GM12878 (cell line): ENCODE measurements at places on chromosomes 5 and 9. TPM values are rescaled to one million over a fixed set of nuclear protein-coding genes. Genes with fewer than 3 reads are reported as not detected.

The CCL19 gene
- not detected in 2 replicates for total RNA-seq

The TSLP gene
- not detected in 2 replicates for total RNA-seq

DNA sequence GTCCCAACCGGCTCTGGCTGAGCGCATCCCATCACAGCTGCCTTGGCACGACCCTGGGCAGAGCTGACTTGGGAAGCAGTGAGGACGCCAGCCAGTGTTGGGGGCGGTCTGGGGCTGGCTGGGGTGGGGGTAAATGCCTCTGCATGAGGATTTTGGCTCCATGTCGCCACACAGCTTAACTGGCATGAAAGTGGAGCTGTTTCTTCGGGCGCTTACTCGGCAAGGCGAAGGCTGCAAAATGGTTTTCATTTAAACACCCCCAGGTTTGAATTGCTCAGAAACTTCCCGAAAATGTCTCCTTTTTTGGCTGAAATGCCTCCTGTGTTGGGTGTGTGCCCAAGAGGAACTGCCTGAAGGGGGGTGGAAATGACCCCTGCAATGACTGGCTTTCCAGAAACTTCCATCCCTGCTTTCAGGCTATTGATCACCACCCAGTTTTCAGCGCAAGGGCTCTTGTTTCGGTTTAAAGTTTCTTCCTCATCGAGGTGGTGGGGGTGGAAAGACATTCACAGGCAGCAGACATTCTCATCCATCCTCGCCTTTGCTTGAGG is 38.3 kb downstream of the PTGES start:
- H3K36me3 ChIP-seq = no peaks in the 10 kb centered on the region
- no peak overlapping the region for H3K27ac ChIP-seq
- no peak overlapping the region for H3K4me3 ChIP-seq
- H3K4me1 ChIP-seq = no peaks in the 10 kb centered on the region
- H3K27me3 ChIP-seq = no peaks in the 10 kb centered on the region; the same call in 1 of the 2 replicates
- no peak for DNase-seq

- no peaks in the 10 kb centered on the region for H3K36me3 ChIP-seq
- no peak for DNase-seq
- H3K27ac ChIP-seq = no peak overlapping the region
- no peak overlapping the region for H3K4me3 ChIP-seq
- H3K27me3 ChIP-seq = no peaks in the 10 kb centered on the region
- H3K4me1 ChIP-seq = no peaks in the 10 kb centered on the region
These were observed 483.2 kb upstream of the C9orf72 start for GRCh38 chr9:28056466-28056865.

DNA sequence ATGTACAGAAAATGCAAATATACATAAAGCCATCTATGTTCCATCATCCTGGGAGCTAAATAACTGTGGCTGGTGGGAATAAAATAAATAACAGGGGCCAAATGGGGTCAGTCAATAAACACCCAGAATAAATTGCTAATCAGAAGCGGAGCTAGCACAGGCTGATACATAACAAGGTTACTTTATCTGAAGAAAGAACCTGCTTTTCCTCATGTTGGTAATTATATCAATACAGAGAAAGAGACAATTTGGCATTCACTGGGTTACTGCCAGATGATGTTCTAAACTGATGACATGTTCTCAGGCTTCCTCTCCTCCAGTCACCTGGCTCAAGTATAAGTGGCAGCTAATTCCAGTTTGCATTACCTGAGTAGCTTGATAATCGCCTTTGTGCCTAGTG is 144.9 kb upstream of the CD180 start:
- no peak for DNase-seq
- H3K4me1 ChIP-seq = no peaks in the 10 kb centered on the region
- no peaks in the 10 kb centered on the region for H3K36me3 ChIP-seq
- H3K27me3 ChIP-seq = no peaks in the 10 kb centered on the region
- no peak overlapping the region for H3K4me3 ChIP-seq

- no peaks in the 10 kb centered on the region for H3K27me3 ChIP-seq
- H3K4me1 ChIP-seq = peaks cover 29% of the 10 kb centered on the region
- H3K27ac ChIP-seq = peak overlapping the region; percentile 80
- DNase-seq = no peak
These were observed 682 bp downstream of the MAN1B1 start for GRCh38 chr9:137087409-137087925.

DNA sequence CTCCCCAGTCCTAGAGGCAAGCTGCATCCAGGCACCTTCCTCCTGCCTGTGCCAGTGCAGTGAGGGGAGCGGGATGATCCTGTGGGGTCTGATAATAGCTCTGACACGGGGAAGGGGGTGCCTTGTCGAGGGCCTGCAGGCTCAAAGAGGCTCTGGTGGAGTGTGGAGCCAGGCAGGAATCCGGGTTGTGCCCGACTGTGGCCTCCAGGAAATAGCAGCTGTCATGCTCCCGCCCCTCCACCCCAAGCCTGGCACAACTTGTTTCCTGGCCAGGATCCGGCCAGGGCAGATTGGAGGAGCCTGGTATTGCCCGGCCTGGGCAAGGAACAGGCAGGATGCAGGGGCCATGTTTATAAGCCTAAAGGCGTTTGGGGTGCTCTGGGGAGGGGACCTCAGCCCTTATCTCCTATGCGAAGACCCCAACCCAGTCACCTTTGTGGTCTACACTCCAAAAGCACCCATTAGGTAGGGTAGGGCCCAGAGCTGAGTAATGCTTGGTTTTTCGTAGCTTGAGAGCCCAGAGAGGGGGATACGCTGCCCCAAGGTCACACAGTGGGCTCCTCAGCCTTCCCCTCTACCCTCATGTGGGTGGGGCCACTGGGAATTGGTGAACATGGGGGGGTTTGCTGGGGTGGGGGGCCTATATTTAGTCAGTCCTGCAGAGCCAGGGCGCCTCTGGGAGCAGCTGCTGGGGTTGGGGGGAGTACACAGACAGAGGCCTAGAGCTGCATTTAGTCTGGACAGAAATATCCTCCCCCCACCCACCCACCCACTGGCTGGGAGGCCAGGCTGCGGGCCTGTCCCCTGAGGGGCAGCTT is 12.2 kb downstream of the CXXC5 start:
- no peaks in the 10 kb centered on the region for H3K27me3 ChIP-seq
- no peak for DNase-seq
- H3K36me3 ChIP-seq = peaks cover 13% of the 10 kb centered on the region
- H3K27ac ChIP-seq = peak overlapping the region; percentile 80

DNA sequence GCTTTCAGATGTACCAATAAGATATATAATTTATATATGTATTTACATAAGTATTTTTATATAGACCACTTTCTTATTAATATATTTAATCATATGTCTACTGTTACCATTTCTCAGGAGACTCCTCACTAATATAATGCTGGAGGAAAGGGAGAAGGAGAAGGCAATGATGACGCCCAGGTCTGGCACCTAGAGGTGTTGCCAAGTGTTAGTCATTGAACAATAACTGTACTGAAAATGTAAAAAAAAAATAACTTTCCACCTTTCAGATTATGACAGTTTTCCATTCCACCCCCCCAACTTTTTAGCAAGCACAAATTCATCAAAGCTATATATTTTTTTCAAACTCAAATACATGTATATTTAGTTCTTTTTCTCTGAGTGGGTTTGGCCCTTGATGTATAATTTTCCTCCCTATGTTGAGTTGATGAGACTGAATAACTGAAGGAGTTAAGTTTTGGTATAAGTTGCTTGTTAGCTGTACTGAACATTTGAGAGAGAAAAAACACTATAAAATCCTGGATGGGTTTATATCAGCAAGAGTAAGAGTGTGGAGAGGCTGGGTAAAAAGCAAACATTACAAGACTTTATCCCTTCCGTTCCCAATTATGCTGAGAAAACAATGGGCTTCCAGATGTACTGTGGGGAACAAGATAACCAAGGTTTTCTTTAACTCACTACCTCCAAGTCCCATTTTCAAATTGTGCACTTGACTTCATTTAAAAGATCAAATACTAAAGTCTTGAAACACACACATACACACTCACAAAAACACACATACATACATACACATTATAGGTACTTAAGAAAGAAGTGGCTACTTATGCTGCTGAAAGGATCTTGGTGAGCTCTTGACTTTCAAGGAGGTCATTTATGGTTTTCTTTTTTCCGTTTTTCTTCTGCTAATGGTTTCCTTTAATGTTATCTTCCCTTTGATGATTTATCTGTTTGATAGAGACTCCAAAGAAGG is 142.8 kb upstream of the IFNE start:
- DNase-seq = no peak
- H3K36me3 ChIP-seq = no peaks in the 10 kb centered on the region
- H3K4me3 ChIP-seq = no peak overlapping the region
- H3K27ac ChIP-seq = no peak overlapping the region

- no peak overlapping the region for H3K4me3 ChIP-seq
- H3K4me1 ChIP-seq = peaks cover 40% of the 10 kb centered on the region
- H3K36me3 ChIP-seq = 0 out of 2 replicates have a peak, but pooled peaks cover 2% of the 10 kb centered on the region
These were observed 56.7 kb downstream of the HSPA4 start for GRCh38 chr5:133108481-133108921.

DNA sequence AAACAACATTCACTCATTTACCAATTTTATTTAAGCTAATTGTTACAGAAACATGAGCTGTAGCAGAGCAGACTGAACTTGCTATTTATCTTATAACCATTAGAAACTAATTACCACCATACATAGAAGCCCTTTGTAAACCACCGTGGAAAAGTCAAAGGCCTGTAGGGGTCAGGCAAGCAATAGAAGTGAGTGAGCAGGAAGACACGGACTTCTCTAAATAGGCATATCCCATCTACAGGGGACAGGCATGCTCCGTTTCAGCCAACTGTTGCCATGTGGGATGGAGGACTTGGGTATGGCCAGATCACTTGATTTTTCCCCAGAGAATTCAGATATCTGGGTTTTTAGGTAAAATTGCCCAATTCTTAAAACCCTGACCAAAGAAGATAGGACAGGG is 44.8 kb downstream of the PRRC1 start:
- no peak overlapping the region for H3K27ac ChIP-seq
- no peak overlapping the region for H3K4me3 ChIP-seq
- H3K4me1 ChIP-seq = peaks cover 6% of the 10 kb centered on the region
- no peaks in the 10 kb centered on the region for H3K36me3 ChIP-seq

DNA sequence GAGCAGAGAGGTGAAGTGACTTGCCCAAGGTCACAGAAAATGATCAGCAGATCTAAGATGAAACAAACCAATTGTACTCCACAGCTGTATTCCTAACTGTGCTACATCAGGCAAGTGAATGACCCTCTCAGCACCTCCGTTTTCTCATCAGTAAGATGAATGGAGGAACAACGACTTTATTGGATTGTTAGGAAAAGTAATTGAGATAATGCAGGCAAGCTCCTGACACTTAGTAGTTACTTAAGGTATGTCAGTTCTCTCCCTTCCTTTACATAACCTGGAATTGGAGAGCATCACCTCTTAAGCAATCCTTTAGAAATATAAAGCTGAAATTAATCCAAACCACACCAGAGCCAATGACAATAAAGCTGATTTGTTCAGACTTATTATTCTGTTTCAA is 451.2 kb upstream of the CD180 start:
- H3K4me1 ChIP-seq = no peaks in the 10 kb centered on the region
- no peaks in the 10 kb centered on the region for H3K36me3 ChIP-seq
- DNase-seq = no peak
- no peak overlapping the region for H3K4me3 ChIP-seq

- no peak overlapping the region for H3K4me3 ChIP-seq
- no peaks in the 10 kb centered on the region for H3K36me3 ChIP-seq
- no peaks in the 10 kb centered on the region for H3K4me1 ChIP-seq
- no peak for DNase-seq
These were observed 141.4 kb downstream of the AOPEP start for GRCh38 chr9:94867842-94868312.

GRCh38 chr9:124306098-124306735 is 48.5 kb downstream of the NEK6 start:
- peaks cover 56% of the 10 kb centered on the region for H3K36me3 ChIP-seq
- H3K4me3 ChIP-seq = no peak overlapping the region
- H3K27me3 ChIP-seq = no peaks in the 10 kb centered on the region
- DNase-seq = no peak
- no peaks in the 10 kb centered on the region; the same call in 1 of the 2 replicates for H3K4me1 ChIP-seq

DNA sequence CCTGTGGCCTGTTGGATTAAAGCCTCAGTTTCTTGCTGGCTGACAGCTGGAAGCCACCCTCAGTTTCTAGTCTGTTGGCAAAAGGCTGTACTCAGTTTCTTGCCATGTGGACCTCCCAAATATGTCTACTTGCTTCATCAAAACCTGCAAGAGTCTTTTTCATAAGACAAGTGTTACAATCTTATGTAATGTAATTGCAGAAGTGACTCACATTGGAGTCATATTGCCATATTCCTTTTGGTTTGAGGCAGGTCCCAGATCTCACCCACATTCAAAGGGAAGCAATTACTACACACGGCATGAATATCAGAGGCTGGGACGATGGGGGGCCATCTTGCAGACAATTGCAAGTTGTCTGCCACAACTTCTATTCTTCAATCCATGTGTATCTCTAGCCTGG is 286.7 kb upstream of the IL12B start:
- no peaks in the 10 kb centered on the region for H3K4me1 ChIP-seq
- DNase-seq = no peak
- H3K27ac ChIP-seq = no peak overlapping the region
- no peaks in the 10 kb centered on the region for H3K27me3 ChIP-seq

DNA sequence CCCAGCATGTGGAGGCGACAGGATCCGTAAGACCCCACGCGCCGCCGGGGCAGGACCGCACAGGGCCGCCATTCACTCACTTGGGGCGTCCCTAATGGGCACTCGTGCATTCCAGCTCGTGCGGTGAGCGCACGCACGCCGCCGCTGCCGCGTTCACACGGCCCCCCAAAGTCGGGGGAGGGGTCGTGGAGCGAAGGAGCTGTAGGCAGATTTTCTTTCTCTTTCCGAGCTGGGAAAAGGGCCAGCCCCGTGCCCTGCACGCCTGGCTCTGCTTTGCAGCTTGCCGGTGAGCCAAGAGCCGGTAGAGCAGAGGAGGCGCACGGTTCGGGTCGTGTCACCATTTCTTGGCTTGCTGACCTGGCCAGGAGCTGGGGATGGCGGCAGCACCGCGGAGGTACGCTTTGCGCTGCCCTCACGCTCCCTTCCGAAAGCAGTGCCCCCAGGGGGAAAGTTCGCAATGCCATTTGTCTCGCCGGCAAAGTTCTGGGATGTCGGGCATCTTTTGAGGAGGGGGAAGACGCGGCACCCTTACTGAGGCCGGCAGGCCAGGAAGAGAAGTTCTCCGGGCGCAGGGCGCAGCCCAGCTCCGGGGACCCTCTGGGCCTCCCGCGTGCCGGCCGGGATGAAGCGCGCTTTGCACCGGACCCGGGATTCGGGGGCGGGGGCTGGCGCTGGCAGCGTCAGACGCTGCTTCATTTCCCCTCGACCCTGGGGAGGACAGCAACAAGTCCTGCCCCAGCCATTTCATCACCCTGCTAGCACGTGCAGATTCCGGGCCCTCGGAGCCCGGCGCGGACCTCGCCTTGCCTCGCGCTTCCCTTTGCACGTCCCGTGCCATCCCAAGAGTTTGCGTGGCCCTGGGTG is 898 bp downstream of the STC2 start:
- no peak overlapping the region for H3K27ac ChIP-seq
- H3K4me3 ChIP-seq = peak overlapping the region; percentile 70
- DNase-seq = no peak
- peaks cover 4% of the 10 kb centered on the region for H3K27me3 ChIP-seq
- no peaks in the 10 kb centered on the region; the same call in 1 of the 2 replicates for H3K4me1 ChIP-seq
- no peaks in the 10 kb centered on the region for H3K36me3 ChIP-seq

DNA sequence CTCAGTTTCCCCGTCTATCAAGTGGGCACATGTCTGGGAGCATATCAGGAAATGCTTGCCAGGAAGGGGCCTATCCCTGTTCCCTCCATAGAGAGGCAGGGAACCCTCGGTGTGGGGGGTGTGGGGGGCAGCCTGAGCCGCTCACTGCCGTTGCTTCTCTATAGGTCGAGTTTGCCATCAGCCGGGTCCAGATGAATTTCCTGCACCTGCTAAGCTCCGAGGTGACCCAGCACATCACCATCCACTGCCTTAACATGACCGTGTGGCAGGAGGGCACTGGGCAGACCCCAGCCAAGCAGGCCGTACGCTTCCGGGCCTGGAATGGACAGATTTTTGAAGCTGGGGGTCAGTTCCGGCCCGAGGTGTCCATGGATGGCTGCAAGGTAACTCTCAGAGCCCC is 13.8 kb upstream of the ORM1 start:
- H3K27me3 ChIP-seq = peaks cover 2% of the 10 kb centered on the region
- H3K4me3 ChIP-seq = no peak overlapping the region
- no peaks in the 10 kb centered on the region for H3K4me1 ChIP-seq
- no peaks in the 10 kb centered on the region for H3K36me3 ChIP-seq
- DNase-seq = no peak
